ENCODE measurements at places on chromosomes 2 and 18.

DNA sequence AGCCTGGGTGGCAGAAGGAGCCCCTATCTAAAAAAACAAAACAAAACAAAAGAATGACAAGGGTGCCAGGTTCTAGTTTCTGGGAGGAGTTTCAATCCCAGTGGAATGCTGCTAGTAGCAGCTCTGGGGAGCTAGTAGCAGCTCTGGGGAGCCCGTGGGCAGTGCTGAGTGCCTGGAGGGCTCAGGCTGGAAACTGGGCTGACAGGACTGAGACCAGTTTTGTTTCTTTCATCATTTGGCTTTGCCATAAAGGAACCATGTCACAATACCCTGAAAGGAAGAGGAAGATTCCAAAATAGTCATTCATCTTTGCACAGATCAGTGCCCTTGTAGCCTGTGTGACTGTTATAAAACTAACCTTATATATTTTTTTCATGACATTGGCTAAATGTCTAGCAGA is 10.6 kb downstream of the MFSD6 start:
- DNase-seq = no peak

DNA sequence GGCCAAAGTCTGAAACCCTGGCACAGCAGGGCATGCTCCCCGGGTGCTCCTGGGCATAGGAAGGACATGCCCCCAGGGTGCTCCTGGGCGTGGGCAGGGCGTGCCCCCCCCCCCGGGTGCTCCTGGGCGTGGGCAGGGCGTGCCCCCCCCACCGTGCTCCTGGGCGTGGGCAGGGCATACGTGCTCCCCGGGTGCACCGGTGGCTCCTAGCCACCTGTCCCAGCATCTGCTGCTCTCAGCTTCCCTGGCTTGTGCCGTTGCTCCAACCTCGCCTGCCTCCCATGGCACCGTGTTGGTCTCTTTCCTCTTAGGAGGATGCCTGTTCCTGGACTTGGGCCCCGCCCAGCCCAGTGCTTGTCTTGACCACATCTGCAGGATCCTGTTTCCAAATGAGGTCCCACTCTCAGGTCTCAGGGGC is 95.6 kb upstream of the CTDP1 start:
- peak; percentile 18 for DNase-seq

DNA sequence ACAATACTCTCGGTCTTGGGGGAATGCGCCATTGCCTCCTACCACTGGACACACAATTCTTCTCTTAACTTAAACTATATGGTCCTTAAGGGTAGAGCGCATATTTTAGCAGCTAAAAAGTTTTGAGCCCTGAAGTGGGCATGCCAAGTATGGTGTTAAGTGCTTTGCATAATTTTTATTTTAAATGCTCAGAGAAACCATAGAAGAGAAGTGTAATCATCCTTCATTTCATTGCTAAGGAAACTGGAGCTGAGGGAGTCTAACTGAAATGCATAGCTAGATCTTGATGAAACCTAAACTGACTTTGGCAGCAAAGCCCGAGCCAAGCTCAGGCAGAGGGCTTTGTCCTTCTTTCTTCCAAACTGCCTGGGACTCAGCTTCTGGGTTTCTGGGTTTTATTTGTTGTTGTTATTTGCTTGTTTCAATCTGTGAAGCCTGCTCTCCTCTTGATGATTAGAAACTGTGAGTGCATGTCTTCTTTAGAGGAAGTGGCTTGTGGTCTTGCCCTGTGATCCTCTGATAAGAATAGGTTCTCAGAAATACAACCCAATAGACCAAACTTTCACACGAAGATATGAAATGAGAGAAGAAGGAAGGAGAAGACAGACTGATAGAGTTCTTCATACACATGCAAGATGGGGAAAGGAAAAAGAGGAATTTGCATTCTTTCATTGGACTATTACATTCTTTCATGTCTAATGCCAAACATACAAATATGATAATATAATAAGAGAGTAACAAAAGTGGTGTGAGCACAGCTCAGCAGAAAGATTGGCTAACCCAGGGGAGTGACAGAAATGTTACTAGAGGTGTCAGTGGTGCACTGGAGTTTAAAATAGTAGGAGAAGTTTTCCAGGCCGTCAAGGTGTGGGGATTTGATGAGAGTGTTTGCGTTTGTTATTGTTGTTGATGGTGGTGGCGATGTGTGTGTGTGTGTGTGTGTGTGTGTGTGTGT is 7.5 kb upstream of the RNF144A start:
- DNase-seq = no peak

DNA sequence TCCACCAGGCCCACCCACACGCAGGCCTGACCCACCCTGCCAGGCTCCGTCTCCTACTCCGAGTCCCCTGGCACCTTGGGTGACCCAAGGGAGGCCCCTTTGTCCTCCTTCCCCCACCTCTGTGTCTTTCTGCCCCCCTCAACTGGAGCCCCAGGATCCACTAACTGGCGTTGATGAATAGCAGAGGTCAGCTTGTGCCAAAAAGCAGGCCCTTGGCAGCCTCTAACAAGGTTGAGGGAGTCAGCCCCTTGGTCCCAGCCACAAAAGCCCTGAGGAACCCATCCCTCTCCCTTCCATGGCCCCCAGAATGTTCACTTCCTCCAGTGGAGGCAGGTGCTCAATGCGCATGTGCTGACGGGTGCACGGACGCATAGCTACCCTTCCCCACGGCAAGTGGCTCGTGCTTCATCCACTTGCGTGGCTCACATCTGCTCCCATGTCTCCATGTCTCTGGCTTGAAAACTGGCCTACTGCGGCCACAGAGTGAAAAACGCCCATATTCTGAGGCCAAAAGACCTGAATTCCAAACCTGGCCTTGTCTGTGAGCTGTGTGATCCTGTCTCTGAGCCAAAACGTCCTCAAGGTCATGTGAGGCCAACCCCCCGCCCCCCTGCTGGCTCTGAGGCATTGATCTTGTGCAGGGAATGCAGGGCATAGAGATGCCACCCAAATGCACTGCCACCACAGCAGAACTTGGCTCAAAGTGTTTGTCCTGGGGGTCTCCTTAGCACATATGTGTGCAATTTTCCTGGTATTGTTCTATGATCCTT is 19.0 kb upstream of the PTMA start:
- DNase-seq = no peak

DNA sequence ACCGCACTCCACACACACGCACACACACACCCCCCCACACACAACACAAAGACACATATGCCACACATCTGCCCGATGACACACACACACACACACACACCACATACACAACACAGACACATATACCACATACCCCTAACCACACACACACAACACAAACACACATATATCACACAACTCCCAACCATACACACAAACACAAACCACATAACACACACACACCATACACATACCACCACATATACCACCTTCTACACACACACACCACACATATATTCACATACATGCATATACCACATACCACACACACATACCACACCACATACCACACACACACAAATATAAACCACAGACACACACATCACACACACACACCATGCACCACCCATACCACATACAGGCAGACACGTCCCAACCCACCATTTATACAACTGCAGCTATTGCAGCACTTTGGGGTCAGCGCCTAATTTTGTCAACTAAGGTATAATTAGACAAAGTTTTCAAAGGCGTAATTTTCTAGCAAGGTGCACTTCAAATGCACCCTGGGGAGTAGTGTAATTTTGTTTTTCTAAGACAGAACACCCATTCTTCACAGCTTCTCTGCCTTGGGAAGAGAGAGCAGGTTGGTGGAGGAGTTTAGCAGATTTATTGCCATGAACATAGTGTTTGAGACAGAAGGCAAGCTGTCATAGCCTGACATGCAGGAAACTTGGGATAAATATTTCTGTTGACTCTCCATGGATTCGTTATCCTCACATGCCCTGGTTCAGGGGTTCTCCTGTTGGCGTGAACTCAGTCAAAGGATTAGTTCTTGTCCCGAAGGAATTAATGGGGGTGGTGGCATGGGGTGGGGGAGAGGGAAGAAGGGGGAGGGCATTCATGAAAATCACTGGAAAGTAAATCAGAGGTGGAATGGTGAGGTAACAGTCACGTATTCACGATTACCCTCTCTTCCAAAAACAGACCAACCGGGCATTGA is 416.1 kb downstream of the LPIN1 start:
- no peak for DNase-seq

- DNase-seq = no peak
Measured at GRCh38 chr2:10360850-10361588, 58.3 kb downstream of the HPCAL1 start.

DNA sequence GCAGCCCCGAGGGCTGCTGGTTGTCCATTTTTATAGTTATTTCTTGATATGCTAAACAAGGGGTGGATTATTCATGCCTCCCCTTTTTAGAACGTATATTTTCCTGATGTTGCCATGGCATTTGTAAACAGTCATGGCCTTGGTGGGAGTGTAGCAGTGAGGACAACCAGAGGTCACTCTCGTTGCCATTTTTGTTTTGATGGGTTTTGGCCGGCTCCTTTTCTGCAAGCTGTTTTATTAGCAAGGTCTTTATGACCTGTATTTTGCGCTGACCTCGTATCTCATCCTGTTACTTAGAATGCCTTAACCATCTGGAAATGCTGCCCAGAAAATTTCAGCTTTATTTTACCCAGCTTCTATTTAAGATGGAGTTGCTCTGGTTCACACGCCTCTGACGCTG is 825.8 kb upstream of the CDH2 start:
- no peak for DNase-seq

- DNase-seq = no peak
Measured at GRCh38 chr2:18078216-18078615, 199.7 kb downstream of the KCNS3 start.

DNA sequence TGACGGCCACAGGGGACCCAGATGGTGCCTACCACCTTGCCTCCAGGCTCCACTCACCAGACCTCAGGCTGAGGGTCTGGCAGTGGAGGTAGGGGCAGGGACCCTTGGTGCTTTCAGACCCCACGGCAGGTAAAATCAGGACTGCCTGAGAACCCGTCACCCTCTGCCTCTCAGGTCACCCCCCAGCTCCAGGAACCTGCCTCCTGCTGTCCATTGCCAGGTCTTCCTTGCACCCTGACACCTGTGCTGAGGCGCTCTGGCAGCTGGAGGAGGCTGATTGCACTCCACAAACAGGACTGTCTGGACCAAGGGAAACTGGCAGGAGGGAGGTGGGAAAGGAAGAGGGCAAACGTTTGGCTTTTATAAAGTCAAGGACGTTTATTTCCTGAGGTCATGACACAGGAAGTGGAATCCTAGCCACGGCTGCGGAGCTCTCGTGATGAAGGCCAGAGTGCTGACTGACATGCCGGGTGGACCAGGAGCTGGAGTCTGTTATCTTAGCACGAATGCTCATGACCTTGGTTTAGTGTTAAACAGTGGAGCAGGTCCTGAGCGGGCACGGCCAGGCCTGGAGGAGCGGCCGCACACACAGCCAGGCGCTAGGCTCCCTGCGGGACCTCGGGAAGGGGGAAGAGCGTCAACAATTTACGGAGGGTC is 40.5 kb downstream of the ANO7 start:
- DNase-seq = peak; percentile 58

DNA sequence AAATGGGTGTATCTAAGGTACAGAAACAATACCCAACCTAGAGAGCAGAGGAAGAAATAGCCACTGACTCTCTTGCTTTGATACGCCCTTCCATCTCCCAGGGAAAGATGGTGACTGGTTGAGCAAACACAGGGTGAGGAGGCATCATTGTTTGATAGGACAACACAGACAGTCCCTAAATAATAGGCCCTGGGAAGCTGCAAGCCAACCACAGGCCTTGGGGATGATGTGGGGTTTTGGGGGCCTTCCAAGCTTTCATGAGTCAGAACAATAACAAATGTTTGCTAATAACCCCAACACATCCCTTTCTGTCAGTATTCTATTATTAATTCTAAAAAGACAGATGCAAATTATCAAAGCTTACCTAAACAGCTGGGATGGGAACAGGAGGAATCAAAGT is 9.8 kb downstream of the LGALSL start:
- peak; percentile 25 for DNase-seq

DNA sequence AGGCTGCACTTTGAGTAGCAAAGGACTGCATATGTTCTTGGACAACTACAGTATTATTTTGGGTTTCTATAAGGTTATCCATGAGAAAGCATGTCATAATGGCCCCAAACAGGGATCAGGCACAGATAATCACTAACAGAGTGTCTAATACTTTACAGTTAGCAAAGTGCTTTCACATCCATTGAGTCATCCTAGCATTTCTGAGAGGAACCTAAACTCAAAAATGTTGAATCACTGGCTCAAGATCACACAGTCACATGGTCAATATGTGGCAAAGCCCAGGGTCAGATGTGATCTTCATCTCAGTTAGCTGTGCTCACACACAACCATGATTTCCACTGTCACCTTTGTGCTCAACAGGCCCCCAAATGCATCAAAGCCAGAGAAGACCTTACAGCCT is 156.1 kb upstream of the VRK2 start:
- DNase-seq = no peak

- no peak for DNase-seq
Measured at GRCh38 chr2:83115606-83116005, 1343.5 kb downstream of the SUCLG1 start.

DNA sequence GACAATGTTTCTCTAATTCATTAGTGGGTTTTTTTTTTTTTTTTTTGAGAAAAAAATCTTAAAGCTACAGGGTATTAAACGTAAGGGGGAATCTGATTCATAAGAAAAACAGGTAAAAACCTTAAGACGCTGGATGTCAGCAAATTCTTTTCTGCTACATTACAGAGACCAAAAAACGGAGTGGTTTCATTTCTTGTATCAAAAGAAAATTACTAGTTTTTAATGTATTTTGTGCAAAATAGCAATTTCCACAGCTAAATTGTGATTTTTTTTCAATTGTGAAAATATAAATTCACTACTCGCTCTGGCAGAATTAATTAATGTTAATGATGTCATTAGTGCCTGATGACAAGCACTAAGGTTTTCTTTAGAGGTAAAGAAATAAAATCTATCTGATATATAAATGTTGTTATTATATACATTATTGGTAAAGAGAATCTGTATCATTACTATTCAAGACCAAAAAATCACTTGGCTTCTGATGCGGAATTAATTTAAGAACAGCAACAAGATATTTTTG is 9.9 kb downstream of the OTX1 start:
- no peak for DNase-seq

- DNase-seq = no peak
Measured at GRCh38 chr18:10413722-10414121, 40.7 kb upstream of the APCDD1 start.

DNA sequence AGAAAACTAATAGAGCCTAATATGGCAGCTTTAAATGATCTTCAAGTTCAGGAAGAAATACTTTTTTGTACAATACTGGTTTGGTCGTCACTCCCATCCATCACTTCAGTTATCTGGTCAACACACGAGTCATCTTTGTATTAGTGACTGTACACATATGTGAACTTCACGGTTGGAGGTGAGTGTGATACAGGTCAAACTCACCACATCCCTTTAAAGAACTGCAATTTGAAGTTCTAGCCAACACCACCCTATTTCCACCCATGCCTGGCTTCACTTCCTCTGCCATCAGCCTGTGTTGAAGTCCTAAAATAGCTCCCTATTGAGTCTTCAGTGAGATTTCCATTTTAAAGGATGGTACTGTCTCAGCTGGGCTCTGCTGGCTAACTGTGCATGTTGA is 361.9 kb downstream of the TXNL1 start:
- no peak for DNase-seq

GRCh38 chr2:239601880-239602279 is 201.1 kb upstream of the HDAC4 start:
- no peak for DNase-seq

- no peak for DNase-seq
Measured at GRCh38 chr18:44625386-44625785, 55.3 kb upstream of the SETBP1 start.

- peak; percentile 33 for DNase-seq
Measured at GRCh38 chr2:138060301-138060635, 96.0 kb downstream of the HNMT start.

- no peak for DNase-seq
Measured at GRCh38 chr2:172282944-172283343, 144.4 kb upstream of the ITGA6 start.

Measured in ovary (tissue), 10 donors.